SW480 (cell line): ENCODE measurements at places on chromosomes 7 and 10.

DNA sequence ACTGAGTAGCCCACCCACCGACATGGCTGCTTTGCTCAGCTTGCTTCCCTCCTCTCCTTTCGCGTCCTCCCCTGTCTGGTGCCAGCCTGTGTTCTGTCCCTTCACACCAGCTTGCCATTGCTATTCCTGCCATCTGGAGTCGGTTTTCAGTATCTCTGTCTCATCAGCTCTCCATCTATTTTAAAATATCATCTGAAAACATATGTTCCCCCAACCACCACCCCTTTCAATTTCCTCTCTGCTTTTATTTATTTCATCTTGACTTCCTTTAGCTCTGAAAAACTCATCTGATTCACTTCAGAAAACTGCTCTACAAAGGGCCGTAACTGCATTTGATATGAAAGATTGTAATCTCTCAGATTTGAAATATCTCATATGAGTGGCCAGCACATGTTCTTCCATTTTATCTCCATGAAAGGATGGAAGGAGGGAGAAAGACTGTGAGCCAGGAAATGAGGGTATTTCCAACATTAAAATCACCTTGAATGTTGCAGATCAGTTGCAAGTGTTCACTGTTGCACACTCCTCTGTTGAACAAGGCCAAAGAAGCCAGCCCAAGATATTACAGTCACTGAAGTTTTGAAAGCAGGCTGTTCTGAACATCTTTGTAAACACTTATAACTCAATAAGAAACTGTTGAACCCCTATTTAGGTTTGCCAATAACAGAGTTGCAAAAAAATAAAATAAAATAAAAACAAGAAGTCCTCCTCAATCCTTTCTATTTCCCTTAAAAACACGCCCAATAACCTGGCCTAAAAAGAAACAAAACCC lies 202.4 kb upstream of the NEBL start:
- no peak for DNase-seq

DNA sequence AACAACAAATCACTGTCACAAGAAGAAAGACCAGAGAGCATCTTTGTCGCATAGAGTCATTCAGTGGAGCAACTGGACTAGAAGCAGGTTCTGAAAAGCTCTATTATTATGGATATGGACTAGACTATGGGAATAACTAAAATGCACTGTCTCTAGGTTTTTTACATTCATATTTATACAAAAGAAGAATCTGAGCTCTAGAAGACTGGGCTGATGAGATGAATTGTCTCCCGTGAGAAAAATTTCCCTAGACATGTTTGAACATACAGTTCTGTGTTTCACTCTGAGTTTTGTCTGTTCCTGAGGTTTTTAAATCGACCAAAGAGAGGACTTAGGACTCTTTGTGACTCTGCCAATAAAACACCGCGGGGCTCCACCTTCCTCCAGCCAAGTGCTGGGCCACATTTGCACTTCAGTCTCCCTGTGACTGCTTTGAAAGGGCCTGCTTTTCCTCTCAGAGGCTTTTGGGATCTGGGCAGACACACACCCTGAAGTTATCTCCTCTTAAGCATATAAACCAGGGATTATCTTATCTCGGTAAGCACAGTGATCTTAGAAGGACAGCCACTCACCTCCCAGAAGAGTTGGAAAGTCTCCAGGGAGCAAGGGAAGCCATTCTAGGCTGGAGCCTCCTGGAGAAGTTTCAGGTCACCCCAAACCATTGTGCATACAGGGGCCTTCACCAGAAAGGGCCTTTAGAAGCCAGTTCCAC lies 101.0 kb upstream of the JCAD start:
- no peak for DNase-seq

GRCh38 chr10:21696302-21696701 lies 162.3 kb downstream of the MLLT10 start:
- no peak for DNase-seq

DNA sequence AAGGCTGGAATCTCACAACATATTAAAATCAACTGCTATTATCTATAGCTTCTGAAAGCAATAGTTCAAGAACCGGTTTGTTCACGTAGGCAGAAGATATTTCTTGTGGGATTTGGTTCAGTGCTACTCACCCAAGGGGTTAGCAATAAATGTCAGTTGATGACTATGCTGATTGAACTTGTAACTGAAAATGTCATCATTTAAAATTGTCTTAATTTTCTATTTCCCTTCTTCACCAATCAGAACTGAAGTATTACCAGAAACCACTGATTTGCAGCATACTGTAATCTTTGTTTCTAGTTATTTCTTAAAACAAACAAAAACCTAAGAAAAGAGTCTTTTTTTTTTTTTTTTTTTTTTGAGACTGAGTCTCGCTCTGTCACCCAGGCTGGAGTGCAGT lies 46.1 kb downstream of the CPEB3 start:
- no peak for DNase-seq

DNA sequence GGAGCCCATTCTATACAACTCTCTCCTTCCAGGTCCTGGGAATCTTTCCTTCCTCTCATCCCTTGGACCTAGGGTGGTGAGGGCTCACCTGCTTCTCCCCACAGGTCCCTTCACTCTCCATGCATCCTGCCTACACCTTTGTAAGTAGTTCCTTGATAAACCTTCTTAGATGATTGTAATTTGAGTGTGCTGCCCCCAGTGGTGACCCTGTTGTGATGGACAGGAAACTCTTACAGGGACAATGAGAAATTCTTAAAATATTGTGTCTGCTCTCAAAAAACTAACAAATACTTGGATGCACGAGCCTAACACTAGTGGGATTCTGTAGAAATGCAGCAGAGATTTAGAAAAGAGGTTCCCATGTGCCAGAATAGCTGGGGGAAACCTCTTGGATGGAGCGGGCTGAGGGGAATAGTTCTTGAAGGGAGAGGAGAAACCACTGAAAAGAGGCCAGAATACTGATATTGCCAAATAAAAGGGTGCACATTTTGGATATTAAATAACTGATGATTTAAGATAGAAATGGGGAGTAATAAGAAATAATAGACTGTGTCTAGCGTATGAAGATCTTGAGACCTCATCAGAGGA lies 6.7 kb upstream of the PAXIP1 start:
- peak; percentile 20 for DNase-seq

DNA sequence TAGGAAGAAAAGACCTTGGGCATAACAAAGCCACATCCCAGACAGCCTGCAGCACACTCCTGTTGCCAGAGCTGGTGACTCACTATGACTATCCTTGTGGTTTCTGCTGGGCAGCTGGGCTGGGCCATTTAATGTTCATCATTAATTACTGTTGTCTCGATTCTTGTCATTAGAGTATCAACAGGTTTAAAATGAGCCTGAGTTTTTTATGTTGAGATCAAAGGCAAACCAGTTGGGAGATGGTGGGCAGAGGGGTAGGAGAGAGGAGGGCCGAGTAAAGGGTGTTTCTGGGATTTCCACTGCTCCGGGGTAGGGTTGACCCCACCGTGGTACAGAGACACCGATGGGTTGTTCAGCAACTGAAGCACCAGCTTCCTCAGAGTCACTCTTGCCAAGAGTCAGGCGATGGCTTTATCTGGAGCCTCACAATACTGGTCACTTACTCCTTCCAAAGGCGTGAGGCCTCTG lies 128.7 kb upstream of the LYZL1 start:
- DNase-seq: peak; percentile 96

- no peak for DNase-seq
Observed at GRCh38 chr7:99835189-99835588, 7.4 kb downstream of the CYP3A43 start.

DNA sequence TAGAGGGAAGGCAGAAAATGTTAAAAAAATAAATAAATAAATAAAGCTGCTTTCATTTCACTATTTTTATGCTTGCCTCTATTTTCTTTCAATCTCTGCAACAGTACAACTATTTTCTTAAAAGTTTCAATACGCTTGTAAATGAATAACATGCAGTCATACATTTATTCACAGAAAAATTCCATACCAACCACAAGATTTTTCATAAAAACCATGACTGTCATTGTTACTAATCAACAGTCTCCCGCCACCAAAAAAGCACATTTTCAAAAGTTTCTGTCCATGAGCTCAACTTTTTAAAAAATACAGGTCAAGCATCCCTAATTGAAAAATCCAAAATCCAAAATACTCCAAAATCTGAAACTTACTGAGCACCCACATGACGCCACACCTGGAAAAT lies 5.3 kb downstream of the PARD3 start:
- DNase-seq: no peak

DNA sequence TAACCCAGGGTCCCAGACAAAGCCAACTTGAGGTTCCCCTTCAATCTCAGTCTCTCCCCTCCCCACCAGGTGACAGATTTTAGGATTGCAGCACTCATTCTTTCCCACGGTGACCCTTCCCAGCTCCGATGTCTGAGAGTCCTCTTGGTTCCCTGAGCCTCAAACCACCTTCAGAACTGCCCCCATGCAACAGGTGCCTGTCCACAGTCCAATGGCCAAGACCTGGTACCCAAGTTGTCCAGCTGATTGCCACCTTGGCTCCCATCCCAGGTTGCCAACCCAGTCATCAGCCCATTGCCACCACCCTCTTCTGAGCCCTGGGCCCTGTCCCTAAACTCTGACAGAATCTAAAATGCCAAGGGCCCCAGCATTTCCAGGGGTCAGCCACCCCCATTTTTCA lies 53.5 kb downstream of the SLIT1 start:
- DNase-seq: no peak

DNA sequence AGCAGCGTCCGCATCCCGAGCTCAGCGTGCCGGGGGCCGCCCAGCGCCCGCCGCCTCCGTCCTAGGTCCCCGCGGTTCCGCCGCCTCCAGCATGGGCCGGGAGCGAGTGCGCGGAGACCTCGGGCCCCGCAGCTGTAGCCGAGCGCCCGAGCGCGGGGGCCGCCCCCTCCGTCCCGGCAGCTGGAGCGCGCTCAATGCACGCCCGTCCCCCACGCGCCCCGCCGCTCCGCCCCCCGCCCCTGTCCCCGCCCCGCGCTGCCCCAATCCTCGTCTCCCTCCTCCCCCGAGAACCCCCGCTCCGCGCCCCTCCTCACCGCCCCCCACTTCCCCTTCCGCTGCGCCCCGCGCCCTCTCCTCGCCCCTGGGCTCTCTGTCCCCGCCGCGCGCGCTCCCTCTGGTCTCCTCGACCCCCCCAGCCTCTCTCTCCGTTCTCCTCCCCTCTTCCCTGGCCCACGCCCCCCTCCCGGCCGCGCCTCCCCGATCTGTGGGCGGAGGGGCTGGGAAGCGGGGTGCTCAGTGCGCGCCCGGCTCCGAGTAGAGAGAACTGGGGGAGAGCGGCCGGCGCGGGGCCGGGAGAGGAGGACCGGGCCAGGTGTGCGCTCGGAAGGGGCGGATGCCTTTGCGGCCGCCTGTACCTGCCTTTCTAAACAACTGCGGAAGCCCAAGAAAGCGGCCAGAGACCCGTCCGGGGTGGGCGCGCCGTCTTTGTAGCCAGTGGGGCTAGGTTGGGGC lies at the start of gene VIPR2:
Gene VIPR2 (minus strand): TSS at position 110 of the 732 bp plus-strand sequence. CDS start 96 bp downstream, at position 14.
- DNase-seq: no peak

GRCh38 chr10:5583525-5584175 lies 58.9 kb downstream of the CALML3 start:
- peak; percentile 73 for DNase-seq

- DNase-seq: no peak
Observed at GRCh38 chr7:46153951-46154787, 233.1 kb upstream of the IGFBP3 start.

DNA sequence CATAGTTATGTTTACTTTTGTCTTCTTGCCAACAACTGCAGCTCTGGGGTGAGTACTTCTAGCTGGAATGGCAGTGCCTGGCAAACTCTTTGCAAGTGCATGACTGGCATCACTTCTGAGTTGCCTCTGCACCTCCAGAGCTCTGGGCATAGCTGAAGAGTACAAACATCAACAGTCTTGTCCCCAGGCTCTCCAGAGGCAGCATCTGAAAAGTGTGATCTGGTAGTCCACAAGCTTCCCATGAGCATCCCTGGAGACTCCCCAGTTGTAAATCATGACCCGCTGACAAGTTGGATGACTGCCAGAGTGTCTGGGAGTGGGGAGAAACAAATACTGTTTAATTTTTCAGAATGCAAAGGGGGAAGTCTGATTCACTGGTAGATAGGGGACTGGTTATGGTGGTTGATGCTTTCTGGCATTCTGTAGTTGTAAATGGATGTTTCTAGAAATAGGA lies 138.9 kb upstream of the CDK13 start:
- DNase-seq: peak; percentile 41

DNA sequence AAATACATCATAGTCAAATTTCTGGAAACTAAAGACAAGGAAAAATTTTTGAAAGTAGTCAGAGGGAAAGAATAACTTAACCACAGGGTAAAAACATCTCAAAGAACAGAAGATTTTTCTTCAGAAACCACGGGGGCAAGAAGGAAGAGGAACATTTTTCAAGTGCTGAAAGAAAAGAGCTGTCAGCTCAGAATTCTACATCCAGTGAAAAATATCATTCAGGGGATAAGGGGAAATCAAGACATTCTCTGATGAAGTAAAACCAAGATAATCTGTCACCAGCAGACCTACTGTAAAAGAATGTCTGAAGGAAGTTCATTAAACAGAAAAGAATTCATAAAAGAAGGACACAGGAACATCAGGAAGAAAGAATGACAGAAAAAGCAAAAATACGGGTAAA lies 111.2 kb upstream of the TMEM72 start:
- DNase-seq: no peak

- peak; percentile 5 for DNase-seq
Observed at GRCh38 chr7:146115851-146116520, 615 bp upstream of the CNTNAP2 start.
